ENCODE measurements at places on chromosomes 5 and 9.

GRCh38 chr5:31319335-31319734 is 125.8 kb downstream of the CDH6 start:
- DNase-seq = no peak

- DNase-seq = no peak
Observed at GRCh38 chr5:141845371-141845851, 32.8 kb downstream of the PCDH1 start.

GRCh38 chr5:67679184-67679841 is 482.7 kb upstream of the CD180 start:
- DNase-seq = no peak

- DNase-seq = no peak
Observed at GRCh38 chr5:173869316-173869715, 18.8 kb upstream of the CPEB4 start.

GRCh38 chr9:68949271-68950000 is 64.5 kb downstream of the PRKACG start:
- no peak for DNase-seq

GRCh38 chr9:136679431-136679941 is 7.8 kb downstream of the AGPAT2 start:
- no peak for DNase-seq

DNA sequence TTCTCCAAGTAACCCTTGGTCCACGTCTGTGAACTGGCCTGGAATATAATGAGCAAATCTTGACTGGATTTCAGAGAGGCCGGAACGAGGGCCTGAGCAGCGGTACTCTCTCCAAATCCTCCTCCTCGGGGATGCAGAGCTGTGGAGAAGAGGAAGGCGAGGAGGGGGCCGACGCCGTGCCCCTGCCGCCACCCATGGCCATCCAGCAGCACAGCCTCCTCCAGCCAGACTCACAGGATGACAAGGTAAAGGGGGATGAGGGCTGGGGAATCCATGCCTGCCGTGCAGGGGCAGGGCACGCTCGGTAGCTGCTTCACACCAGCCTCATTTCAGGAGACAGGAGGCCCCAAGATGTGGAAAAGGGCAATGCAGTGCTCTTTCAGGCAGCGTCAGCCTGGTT is 118.9 kb upstream of the OTULINL start:
- no peak for DNase-seq

DNA sequence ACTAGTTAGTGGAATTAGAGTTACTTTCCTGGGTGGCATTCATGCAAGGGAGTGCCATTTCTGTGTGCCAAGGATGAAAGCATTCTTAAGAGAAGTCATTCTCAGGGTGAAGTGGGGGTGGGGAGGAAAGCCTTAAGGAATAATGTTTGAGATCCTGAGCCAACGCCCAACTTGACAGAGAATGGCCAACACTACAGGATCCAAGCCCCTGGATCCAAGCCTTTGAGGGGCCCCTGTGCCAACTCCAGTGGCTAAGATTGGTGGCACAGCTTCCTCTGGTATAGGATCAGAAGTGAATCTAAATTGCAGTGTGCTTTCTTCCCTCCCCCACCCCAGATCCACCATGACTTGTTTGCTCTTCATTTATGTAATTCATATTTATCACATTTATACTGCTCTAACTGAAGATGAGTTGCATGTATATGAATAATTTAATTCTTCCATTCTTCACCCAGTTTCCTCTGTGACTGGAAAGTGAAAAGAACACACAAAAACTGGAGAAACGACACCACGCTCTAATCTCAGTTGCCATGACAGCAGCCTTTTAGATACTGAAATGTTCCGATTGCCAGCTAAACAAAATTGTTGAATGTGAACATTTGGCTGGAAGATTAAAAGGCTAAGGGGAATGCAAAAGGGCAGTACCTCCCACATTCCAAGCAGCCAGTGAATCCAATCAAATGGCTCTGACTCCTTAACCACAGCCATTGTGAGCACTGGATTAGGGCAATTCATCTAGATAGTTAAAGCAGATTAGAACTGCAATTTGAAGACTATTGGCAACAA is 4.5 kb downstream of the ZNF608 start:
- peak; percentile 75 for DNase-seq

GRCh38 chr5:103013933-103014552 is 105.9 kb downstream of the GIN1 start:
- DNase-seq = no peak

GRCh38 chr5:91875196-91875779 is 492.2 kb upstream of the ARRDC3 start:
- DNase-seq = no peak

GRCh38 chr5:122262103-122262502 is 49.9 kb upstream of the SNCAIP start:
- DNase-seq = no peak

- no peak for DNase-seq
Observed at GRCh38 chr5:7320701-7321301, 75.1 kb upstream of the ADCY2 start.

GRCh38 chr9:17846948-17847655 is 268.2 kb downstream of the SH3GL2 start:
- no peak for DNase-seq

DNA sequence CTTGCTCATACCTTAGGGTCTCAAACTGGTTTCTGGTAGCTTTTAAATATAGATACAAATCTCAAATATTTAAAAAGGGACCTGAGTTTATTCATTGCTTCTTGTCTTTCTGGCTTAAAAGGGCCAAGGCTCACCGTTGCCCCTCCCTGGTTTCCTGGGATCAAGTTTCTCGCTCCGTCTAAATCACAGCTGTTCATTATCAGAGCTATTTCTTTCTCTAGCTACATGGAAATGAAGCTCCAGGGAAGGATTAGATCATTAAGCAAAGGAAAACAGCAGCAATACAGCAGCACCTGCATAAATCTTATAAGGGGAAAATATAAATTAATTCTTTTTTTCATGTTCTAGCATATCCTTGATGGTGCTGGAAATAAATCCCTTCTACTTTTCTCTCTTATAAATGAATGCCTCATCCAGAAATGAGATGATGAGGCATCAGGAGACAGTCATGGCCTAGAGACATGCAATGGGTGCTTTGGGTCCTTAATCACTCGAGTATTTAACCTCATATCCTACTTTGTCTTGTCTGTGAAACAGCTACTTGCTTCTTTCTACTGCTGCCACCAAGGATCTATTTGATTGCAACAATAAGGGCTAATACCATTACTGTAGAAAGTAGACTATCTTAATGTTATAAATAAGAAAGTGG is 320.1 kb downstream of the TRPM3 start:
- DNase-seq = no peak

- DNase-seq = no peak
Observed at GRCh38 chr5:127027539-127027938, 2.8 kb downstream of the MARCHF3 start.

DNA sequence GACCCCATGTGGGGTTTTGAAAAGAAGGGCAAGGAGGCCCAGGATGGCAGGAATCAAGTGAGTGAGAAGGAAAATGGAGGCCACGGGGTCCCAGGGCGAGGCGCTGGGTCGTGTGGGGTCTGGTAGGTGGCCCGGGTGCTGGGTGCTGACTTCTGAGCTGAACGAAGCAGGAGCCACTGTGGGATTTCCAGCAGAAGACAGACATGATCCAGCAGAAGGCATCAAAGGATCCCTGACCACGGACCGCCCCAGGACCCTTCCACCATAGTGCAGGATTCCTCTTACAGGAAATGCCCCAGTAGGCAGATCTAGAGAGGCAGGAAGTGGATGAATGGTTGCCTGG is 106.7 kb downstream of the ADAMTS2 start:
- DNase-seq = no peak

DNA sequence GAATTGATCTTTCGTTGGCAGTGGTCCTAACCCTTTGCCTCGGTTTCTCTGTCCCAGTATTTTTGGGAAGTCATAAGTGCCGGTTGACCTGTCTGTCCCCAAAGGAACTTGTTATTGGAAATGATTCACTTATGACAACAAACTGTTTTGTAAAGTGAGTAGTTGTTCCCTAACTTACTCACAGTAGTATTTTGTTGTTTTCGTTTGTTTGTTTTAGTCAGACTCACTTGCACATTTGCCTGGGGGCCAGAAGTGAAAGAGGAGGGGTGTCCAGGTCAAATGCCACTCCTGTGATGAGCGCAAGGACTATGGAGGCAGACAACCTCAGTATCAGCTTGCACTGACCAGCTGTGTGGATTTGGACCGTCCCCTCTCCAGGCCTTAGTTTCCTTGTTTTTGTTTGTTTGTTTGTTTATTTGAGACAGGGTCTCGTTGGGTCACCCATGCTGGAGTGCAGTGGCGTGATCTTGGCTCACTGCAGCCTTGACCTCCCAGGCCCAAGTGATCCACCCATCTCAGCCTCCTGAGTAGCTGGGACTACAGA is 47.3 kb downstream of the ANKRD55 start:
- DNase-seq = no peak

- no peak for DNase-seq
Observed at GRCh38 chr9:124197177-124198095, 60.3 kb upstream of the NEK6 start.

- DNase-seq = no peak
Observed at GRCh38 chr9:70581955-70582350, 167.5 kb upstream of the KLF9 start.

DNA sequence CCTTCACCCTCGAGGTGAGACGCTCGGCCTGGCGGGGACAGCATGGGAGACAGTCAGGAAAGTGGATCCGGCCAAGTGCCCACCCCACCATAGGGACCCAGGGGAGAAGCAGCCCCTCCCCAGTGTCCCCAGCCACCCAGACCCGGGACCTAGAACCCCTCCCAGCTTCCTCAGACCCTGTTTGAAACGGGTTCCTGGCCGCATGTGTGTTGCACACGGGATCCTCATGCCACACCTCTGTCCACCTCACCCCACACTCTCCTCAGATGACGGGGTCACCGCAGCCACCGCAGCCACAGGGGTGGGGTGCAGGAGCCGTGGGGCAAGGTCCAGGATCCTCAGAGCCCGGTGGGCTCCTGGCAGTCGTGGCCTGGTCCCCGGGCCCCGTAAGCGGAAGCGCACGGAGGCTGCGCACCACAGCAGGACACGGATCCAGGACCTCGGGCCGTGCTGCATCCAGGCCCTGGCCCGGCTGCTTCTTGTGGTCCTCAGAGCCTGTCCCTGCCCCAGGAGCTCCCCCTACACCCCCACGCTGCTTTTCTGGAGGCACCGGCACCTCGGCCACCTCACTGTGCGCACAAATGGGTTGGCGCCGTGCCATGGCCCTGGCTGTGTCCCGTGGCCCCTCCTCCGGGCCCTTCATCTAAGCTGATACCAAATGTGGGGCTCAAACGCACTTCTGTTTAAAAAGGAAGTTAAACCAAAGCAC is 15.3 kb downstream of the TERT start:
- no peak for DNase-seq

DNA sequence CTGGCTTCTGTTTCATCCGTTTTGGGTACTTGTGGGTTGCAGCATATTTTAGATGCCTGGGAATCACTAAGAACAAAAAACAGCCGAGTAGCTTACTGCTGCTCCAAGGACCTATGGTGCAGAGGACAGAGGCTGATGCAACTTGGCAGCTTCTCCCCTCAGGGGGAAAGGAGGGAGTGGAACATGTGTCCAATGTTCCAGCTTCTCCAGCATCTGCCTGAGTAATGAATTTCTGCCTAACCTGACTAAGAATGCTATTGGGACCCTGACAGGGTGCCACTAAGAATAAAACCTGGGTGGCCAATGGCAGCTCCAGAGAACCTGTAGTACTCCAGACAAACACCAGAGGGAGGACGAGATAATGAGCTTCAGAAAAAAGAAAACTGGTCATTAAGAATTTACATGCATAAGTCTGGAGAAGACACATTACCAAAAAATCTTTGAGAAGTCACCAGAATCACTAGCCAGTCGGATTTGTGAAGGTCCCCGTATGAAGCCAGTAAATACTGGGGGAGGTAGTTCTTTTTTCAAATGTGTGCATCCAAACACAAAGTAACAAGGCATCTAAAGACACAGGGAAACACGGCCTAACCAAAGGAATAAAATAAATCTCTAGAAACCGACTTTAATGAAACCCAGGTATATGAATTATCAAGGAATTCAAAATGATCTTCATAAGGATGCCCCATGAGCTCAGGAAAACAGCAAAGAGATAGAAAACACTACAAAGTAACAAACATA is 293.5 kb downstream of the HINT1 start:
- DNase-seq = peak; percentile 29

DNA sequence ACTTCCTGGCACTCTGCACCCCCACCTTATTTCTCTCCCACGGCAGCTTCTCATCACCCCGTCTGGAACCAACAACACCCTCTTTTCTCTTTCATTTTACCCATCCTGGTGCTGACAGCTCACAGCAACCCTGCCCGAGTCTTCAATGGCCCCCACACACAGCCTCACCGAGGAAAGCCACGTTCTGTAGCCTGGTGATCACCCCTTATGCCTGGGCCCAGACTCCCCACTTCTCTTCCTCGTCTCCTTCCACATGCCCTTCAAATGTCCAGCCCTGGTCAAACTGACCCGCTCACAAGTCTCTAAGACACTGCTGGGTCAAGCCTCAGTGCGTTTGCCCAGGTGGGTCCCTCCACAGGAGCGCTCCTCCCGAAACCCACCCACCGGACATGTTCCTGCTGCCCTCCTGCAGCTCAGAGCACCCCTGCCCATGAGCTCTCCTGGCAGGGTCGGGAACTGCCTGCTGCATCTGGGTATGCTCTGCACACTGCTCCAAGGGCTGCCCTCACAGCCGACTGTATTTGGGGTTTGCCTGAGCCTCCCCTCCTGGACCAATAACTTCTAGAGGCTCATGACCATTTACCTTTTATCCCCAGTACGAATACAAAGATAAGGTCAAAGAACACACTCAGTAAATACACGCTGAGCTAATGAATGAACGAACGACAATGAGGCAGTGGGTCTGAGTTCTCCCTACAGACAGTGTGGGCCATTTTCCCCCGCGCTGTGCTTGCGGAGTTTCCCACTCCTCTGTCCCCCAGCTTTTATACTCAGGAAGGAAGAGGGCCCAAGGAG is 154.7 kb upstream of the PHYKPL start:
- no peak for DNase-seq

GRCh38 chr9:69542058-69542457 is 130.1 kb downstream of the APBA1 start:
- no peak for DNase-seq

GRCh38 chr9:85973238-85973637 is 32.3 kb downstream of the NAA35 start:
- DNase-seq = no peak

DNA sequence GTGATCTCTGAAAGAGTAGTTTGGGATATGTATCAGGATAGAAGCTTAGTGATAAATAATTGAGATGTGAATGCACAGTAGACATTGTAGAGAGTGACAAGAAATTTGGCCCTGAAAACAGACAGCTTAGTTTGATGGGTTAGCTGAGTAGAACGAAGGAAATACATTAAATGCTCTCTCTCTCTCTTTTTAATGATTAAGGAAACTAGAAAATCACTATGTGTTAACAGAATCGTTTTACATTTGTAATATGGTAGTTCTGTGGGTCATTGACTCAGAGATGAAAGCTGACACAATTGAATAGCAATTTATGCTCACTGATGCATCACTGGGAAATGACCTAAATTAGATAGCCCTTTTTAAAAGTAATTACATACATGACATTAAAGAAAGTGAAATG is 739.8 kb upstream of the PTPRD start:
- no peak for DNase-seq

DNA sequence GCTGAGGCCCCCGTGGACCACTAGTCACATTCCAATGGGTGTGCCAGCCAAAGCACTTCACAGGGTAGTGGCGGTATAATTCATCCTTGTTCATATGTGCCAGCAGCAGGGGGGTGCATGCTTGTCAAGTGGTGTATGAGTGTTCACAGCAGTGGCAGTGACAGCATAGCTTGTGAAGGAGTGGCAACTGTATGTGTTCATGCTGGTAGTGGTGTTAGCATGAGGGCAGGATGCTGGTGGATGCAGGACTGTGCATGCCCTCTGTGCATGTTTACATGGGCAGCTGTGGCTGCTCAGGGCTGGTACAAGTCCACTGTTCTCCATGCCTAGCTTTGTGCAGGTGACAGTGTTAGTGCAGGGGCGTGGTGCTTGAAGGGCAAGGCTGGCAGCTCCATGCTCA is 253.4 kb upstream of the DMAC1 start:
- DNase-seq = no peak

Data from HCT116 (cell line).